ENCODE measurements at places on chromosomes 12 and 14.

- no peak for DNase-seq
Measured at GRCh38 chr12:46518729-46519128, 146.2 kb upstream of the SLC38A2 start.

DNA sequence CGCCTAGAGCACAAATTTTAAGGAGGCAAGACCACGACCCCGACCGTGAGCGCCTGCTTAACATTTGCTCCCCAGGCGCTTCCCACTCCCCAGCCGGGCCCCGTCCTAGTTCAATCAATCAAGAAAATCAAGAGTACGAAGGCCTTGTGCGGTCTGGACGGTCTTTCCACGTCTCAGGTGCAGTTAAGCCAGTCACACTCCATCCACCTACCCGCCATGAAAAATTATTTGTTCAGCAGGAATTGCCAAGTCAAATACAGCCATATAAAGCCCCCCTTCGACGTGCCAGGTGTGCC lies 603 bp upstream of the LRR1 start:
- DNase-seq, result no peak

DNA sequence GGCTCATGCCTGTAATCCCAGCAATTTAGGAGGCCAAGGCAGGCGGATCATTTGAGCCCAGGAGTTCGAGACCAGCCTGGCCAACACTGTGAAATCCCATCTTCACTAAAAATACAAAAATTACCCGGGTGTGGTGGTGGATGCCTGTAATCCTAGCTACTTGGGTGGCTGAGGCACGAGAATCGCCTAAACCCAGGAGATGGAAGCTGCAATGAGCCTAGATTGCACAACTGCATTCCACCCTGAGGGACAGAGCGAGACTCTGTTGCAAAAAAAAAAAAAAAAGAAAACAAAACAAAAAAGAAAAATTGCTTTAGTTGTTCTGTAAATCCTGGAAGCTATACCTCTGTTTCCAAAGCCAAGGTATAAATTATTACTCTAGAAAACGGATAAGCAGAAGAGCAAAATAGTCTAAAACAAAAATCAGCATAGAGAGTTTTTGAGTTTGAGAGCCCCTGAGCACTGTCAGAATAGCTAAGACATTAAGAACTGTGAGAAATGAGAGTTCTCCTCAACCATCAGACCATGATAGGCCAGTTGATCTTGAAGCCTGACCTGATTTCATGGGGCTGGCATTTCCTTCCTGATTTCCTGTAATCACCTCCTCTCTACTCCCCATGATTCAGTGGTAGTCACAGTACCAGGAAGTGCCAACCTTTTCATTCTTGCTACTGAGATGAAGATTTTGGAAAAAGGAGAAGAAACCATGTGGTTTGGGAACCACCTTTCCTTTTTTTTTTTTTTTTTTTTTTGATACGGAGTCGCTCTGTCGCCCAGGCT lies 31.7 kb downstream of the ATP2A2 start:
- no peak for DNase-seq

DNA sequence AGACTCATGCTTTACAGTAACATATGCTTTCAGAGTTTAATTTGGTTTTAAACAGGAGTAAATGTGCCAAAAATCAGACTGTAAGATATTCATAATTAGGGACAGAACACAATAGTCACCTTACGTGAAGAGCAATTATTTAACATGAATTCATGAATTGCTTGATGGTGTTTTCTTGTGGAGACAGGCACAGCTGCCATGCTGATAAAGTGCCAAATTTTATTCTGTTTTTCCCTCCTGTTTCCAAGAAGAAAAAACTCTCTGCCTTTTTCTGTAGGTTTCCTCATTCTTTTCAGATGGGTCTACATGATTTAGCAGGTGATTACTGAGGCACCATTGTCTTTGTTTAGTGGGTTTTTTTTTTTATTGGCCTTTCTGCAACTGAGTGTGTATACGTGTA lies 80.1 kb downstream of the C12orf42 start:
- DNase-seq, result no peak

GRCh38 chr12:45517381-45517780 lies 212.1 kb upstream of the ARID2 start:
- DNase-seq, result no peak

- DNase-seq, result no peak
Measured at GRCh38 chr14:95886366-95887056, 9.9 kb downstream of the TUNAR start.

GRCh38 chr12:104964856-104965205 lies 6.7 kb upstream of the SLC41A2 start:
- no peak for DNase-seq

DNA sequence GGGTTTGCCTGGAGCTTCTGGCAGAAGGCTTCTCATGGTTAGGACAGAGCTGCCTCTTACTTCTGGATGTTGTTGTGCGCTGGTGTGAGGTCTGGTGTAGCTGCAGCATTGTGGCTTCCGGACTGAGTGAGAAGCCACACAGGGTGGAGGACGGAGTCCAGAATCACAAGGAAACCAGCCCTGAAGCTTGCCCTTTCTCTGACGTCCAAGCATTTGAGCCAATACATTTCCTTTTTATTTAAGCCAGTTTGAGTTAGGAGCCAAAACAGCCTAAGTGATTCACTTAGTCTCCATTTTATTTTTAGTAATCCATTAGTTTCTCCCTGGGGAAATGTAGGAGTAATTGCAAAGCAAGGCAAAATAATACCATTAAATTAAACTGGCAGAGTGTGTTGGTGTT lies 402.4 kb upstream of the RGS6 start:
- no peak for DNase-seq

DNA sequence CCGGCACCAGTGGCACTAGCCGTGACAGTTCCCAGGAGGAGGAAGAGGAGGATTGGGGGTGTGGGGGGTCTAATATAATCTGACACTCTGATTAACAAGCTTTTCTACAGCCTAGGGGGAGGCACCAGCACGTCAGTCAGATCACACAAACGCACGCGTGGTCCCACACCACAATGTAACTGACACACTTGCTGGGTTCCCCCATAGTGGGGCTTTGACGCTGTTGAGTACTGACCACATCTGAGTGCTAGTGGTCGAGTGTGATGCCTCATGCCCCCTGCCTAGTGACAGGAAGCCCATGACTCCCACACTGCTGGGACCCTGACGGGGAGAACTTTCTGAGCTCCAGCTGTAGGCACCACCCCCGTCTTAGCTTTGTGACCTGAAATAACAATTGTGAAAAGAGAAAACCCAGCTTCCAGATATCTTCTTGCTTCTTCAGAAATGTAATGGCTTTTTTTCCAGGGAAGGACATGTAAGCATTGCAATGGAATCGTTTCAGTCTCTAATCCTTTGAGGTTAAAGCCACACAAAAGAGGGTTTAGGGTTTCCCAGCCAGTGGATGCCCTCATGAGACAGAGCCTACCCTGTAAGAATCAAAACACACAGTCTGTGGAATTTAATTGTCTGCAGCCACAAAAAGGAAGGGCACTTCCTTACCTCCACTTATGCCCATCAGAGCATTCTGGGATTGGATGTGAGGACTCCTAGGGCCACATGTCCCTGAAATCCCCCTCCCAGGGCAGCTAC lies 183.9 kb downstream of the PIWIL1 start:
- no peak for DNase-seq

DNA sequence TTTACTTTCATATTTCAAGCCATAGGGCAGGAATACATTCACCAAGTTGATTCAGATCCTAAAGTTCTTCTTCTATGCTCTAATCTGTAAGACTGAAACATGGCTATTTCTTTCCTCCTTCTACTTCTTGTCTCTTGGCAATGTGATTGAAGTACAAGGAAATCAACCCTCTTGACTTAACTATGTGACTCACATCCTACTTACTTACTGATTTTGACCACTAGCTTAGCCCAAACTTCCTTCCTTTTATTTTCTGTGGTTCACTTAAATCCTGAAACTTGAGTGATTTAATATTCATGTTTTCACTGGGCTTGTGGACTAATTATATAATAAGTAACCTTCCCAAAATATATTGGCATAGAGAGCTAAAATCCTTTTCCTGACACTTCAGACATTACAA lies 111.2 kb upstream of the NOVA1 start:
- no peak for DNase-seq

- no peak for DNase-seq
Measured at GRCh38 chr12:26555139-26555538, 277.9 kb downstream of the ITPR2 start.

- DNase-seq, result no peak
Measured at GRCh38 chr14:82778601-82779000, 1244.9 kb upstream of the SEL1L start.

GRCh38 chr12:130680451-130680990 lies 35.6 kb downstream of the RIMBP2 start:
- no peak for DNase-seq

- no peak for DNase-seq
Measured at GRCh38 chr14:72598306-72598705, 295.6 kb downstream of the DPF3 start.

DNA sequence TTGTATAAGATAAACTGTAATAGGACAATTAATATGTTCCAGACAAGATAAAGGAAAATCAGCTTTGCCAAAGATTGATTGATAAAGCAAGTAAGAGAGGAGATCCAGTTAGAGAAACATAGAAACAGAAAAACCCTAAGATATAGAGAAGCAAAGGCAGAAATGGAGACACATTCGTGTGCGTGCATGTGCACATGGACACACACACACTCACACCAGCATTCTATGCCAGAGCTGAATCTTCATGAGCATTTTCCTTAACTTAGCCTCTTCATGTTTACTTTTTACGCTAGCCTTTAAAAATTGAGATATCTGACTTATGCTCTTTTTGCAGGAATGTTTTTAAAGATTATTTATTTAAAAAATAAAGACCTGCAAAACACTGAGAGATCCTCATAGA lies 168.5 kb upstream of the ATP2B1 start:
- DNase-seq, result no peak

DNA sequence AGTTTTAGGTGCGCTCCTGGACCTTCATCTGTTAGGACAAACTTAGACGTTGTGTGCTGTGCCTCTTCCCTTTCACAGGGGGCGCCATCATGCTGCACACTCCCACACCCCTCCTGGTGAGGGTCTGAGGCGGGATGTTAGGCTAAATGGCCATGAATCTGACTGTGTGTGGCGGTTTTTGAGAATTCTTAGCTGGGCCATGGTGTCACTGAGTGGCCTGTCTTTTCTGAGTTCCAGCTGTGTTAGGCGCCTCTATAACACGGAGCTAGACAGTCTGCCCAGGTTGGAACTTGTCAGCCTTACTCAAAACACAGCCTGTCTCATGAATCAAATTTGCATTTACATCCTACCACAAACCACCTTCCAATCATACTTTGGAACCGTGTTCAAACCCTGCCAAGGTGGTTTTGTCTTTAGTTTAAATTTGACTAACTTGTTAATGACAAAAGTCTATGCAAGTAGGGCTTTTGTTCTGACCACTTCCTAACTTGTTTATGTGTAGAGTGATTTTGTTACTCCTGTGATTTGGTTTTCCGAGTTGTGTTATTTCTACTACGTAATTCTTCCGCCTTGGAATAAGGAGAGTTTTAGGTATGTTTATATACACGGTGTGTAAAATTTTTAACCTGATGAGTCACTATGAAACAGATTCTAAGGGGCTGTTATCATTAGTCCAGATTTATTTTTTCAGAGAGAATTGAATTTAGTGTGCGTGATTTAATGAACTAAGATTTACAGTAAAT lies 19.6 kb downstream of the ACVR1B start:
- DNase-seq, result no peak

DNA sequence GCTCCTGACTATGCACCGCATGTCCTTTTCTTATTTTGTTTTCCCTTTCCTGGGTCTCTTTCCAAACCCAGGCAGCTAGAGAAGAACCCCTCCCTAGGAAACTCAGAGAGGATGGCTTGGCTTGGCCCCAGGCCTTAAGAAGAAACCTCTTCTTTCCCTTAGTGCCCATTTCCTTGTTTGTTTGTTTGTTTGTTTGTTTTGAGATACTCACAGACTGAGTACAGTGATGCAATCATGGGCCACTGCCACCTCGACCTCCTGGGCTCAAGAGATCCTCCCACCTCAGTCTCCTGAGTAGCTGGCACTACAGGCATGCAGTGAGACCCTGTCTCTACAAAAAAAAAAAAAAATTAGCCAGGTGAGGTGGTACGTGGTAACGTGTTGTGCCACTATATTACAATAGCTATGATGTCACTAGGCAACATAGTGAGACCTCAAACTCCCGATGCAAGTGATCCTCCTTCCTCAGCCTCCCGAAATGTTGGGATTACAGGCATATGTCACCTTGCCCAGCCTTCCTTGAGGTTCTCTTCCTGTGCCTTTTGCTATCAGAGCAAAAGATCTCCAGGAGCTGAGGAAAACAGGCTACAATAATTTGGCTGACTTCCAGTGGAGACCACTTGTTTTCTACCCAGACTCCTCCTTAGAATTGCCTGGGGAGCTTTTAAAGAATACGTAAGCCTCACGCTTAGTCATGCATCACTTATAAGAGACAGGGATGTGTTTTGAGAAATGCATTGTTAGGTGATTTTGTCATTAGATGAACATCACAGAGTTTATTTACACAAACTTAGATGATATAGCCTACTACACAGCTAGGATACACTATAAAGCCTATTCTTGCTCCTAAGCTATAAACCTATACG lies 34.5 kb upstream of the LGALS3 start:
- DNase-seq, result no peak

DNA sequence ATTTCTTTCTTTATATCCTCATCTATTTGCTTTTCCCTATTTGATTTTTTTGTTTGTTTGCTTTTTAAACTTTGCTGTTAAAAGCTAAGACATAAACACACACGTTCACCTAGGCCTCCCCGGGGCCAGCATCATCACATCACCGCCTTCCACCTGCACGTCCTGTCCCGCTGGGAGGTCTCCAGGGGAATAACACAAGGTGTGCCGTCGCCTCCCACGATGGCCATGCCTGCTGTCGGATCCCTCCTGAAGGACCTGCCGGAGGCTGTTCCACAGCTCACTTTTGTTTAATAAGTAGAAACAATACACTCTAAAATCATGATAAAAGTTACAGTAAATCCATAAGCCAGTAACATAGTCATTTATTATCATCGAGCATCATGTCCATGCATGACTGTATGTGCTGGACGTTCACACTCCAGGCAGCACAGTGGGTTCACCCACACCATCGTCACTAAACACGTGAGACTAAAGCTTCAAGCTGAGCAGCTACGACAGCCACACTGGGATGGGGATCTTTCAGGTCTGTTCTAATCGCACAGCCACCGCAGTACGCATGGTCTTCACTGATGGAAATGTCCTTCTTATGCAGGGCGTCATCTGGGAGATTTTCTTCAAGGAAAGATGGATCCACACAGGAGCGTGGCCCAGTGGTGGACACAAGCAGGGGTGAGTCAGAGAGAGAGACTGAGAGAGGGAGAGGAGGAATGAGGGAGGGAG lies 3.6 kb downstream of the RIMBP2 start:
- no peak for DNase-seq

- no peak for DNase-seq
Measured at GRCh38 chr12:28446031-28446430, 255.8 kb downstream of the CCDC91 start.

- DNase-seq, result no peak
Measured at GRCh38 chr12:59149995-59150642, 229.8 kb upstream of the LRIG3 start.

- DNase-seq, result no peak
Measured at GRCh38 chr14:63654936-63655335, 13.3 kb upstream of the WDR89 start.

GRCh38 chr12:45725631-45726602 lies 3.6 kb upstream of the ARID2 start:
- no peak for DNase-seq

- no peak for DNase-seq
Measured at GRCh38 chr12:51388846-51389245, 2.4 kb downstream of the GALNT6 start.
